ENCODE measurements at places on chromosomes 12 and 14.

DNA sequence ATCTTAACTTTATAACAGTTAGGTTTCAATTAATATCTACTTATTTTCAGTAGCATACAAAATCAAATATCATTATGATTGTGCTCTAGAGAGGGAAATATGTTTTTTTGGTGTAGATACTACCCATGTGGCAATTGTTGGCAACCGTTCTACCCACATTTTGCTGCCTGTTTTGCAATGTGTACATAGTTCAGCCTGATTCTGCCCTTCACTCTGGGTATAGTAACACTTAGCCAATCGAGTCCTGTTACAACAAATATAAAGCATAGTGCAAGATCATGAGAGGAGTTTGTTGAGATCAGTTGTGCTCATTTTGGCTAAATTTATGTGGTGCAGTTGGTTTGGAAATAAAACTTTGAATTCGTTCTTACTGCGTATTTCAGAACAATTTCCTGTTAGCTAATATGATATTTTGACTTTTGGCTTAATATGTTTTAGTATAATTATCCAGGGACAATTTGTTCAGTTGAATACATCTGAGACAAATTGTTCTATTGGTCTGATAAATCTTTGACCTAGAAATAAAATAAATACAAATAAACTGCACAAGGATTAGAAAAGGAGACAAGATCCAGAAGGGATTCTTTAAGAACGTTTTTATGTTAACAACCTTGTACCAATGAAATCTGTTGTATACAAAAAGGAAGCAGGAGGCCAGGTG, 76.9 kb downstream of the ATF7IP start:
- DNase-seq = no peak

DNA sequence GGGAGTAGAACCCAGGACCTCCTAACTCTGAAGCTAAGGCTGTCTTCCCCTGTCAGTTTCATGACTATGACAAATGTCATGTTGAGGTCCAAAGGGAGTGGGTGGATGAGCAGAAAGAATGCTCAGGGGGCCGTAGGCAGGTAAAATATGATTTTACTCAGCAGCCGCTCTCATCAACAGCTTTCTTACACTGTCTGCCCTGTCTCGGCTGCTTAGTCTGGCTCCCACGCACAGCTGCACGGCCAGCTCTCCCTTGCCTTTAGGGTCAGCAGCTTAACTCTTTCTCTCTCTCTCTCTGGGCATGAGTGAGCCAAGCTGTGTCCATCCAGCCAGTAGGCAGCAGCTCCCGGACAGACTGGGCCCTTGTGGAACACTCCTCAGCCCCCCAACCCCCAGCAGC, 95.2 kb downstream of the GCH1 start:
- DNase-seq = no peak

DNA sequence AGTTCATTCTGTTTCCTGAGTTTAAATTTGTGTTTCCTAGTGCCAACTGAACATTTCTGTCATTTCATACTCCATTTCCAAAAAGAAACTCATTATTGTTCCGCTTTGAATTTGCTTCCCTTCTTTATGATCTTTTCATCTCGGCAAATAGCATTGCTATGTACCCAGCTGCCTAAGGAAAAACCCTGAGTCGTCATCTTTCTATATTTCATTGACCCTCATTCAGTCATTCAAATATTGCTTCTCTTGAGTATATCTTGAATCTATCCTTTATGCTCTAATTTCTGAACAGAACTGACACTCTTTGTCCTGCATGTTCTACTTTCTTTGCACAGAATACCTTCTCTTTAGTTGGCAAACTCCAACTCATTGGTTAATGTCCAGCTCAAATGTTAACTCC, 35.9 kb downstream of the ADIPOR2 start:
- DNase-seq = no peak

GRCh38 chr12:131684015-131684725, 26.7 kb upstream of the SFSWAP start:
- no peak for DNase-seq

DNA sequence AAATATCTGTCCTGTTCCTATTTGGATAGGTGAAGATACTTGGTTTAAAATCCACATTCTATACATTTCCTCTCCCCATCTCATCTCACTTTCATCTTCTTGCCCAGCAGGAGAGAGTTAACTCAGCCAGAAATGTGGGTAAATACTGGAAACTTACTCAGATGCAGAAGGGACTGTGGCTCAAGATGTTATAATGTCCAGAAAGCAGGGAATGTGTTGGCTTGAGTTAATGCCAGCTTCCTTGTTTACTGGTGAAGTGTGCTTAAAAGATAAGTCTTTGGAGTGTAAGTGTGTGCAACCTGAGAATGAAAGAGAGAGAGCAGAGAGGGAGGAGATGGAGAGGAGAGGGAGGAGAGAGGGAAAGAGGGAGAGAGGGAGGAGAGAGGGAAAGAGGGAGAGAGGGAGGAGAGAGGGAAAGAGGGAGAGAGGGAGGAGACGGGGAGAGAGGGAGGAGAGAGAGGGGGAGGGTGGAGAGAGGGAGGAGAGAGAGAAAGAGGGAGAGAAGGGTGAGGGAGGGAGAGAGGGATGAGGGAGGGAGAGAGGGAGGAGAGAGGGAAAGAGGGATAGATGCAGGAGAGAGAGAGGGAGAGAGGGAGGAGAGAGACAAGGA, 22.0 kb upstream of the SNRPF start:
- no peak for DNase-seq

DNA sequence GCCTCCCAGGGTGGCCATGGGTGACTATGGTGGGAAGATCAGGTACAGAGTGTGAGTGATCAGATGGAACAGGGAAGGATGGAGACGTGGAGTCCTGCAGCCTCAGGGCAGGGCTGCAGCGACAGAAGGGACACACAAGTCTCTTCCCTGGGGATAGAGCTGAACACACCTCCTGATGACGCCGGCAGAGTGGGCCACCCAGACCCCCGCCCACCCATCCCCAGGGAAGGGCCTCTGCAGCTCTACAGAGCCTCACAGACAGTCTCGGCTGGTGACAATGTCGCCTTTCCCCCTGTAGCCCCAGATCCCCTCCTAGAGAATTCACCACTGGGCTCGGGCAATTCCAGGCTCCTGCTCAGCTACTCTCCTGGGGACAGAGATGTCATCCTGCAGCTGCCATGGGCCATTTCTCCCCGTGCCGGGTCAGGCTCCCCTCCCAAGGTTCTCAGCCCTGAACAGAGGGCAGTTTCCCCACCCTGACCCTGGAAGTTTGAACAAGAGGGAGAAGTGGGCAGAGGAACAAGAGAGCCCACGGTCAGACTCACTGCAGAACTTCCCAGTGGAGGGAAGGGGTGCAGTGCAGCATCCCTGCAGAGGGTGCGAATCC, 115.7 kb downstream of the NCOR2 start:
- DNase-seq = no peak

GRCh38 chr12:16437281-16437816, 89.9 kb downstream of the MGST1 start:
- no peak for DNase-seq

GRCh38 chr12:54032086-54032619, 697 bp upstream of the HOXC5 start:
- no peak for DNase-seq

GRCh38 chr12:32944195-32944594, 47.6 kb upstream of the PKP2 start:
- DNase-seq = no peak

DNA sequence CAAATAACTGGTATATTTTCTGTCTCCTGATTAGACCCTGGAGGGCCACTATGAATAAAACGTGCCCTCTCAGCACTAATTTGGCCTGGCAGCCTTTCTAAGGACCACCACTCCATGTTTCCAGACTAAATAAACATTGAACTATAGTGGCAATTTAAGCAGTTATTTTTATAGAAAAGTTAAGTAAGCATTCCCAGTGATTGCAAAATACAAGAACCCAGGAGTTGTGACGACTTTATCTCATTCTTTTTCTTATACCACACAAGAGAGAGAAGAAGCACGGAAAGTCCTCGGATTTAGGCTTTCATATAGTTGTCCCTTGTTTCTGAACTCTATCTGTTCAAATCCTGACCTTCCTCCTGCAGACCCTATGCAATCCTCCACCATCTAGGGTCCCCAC, 23.1 kb upstream of the STRAP start:
- DNase-seq = no peak

- no peak for DNase-seq
Measured at GRCh38 chr12:104966677-104967076, 8.6 kb upstream of the SLC41A2 start.

DNA sequence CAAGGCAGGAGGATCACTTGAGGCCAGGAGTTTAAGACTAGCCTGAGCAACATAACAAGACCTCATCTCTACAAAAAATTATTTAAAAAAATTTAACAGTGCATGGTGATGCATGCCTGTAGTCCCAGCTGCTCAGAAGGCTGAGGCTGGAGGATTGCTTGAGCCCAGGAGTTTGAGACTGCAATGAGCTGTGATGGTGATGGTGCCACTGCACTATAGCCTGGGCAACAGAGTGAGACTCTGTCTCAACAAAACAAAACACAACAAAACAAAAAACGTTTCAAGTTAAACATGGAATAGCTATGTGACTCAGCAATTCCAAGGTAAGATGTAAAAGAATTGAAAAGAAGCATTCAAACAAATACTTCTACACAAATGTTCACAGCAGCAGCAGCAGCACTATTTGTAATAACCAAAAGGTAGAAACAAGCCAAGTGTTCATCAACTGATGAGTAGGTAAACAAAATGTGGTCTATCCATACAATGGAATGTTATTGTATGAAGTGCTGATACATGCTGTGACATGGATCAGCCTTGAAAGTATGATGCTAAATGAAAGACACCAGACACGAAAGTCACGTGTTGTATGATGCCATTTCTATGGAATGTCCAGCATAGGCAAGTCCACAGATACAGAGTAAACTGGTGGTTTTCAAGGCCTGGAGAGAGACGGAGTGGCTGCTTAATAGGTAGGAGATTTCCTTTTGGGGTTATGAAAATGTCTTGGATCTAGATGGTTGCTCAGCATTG, 31.4 kb downstream of the CFAP251 start:
- no peak for DNase-seq

DNA sequence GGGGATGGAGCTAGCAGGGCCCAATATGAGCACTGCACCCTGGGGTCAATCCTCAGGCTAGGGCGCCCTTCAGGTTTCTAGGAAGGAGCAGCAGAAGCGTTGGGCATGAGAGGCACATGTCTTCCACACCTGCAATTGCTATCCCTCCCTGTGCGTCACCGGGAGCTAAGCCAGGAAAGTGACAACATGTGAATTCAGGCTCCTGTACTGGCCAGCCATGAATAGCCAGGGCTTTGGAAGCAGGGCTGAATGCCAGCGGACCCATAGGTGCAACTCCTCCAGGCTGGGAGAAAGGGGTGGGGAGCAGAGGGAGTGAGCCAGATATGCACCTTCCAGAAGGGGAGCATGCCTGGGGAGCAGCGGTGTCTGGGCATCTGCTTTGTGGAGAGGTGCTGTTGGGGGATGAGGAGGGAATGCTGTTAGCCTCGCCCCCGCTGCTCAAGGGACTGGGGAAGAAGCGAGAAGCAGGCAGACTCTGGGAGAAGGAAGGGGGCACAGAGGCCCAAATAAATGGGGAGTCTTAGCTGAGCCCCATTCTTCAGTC, 6.1 kb downstream of the HOXC5 start:
- DNase-seq = no peak

DNA sequence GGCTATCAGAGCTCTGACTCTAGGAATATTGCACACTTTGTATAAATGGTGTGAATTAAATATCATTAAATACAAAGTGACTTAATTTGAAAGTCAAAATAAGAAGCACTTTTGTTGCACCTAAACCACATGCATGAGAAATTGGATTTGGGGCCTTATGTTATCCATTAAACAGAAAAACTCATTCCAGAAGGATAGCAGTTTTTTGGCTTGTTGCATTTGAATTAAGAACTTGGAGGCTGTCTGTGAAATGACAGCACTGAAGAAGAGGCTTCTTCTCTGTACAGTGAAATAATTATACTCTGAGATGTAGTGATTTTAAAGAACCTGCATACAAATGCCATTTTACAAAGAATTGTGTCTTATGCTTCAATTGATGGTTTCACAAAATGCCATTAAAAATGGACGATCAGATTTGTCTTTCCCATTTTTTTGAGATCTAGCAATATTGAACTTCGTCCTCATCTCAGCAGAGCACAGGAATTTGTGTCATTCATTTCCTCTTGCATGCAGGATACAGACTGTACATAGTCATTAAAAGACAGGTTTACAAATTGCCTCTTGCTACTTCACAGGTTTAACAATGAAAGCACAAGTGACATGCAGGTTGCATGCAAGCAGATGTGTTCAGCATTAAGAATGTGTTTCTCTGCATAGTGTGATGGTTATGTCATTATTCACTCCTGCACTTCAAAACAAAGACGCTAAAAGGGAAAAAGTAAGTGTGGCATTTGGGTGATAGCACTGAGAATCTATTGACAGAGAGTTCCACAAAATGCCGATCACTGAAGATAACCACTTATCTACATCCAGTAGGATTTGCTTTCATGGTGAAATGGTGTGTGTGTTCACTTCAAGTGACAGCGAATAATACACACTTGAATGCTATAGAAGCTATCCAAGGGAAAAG, 35.9 kb upstream of the PYGL start:
- no peak for DNase-seq

GRCh38 chr12:64821116-64821630, 3.3 kb upstream of the TBC1D30 start:
- no peak for DNase-seq

DNA sequence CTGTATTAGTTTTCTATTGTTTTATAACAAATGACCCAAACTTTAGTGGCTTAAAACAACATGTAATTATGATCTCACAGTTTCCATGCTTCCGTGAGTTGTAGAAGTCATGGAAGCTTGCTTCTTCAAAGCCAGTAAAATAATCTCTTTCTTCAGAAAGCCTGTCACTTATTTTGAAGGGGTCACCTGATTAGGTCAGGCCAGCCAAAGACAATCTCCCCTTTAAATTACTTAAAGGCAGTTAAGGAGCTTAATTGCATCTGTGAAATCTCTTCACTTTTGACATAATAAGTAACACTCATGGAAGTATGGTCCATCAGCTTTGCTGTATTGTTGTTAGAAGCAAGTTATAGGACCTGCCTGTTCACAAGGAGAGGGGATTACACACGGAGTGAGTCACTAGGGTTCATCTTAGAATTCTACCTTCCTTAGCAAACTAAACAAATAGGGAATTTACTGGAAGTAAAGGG, 89.8 kb downstream of the FAR2 start:
- no peak for DNase-seq

DNA sequence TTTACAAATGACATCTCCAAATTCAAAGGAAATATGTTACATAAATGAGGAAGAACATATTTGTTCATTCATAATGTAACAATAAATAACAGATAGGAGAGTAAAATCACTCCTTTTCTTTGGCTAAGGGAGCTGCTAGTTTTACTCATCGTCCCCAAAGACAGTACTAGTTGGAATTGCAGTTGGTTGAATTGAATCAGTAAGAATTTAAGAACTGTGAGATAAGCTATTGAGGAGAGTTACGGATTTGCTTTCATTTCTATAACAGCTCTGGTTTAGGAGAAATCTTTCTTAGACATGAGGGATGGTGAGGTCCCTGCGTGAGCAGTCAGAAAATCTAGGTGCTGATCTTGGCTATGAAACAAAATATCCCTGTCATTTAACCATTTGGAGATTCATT, 402.8 kb downstream of the AEBP2 start:
- DNase-seq = no peak

GRCh38 chr12:69161829-69162228, 77.5 kb upstream of the CPSF6 start:
- no peak for DNase-seq

All from hematopoietic multipotent progenitor cell treated with erythropoietin and hydrocortisone succinate and interleukin-3 and kit ligand, for 15 days (in vitro differentiated cells).